ENCODE measurements at places on chromosomes 12 and 14.

DNA sequence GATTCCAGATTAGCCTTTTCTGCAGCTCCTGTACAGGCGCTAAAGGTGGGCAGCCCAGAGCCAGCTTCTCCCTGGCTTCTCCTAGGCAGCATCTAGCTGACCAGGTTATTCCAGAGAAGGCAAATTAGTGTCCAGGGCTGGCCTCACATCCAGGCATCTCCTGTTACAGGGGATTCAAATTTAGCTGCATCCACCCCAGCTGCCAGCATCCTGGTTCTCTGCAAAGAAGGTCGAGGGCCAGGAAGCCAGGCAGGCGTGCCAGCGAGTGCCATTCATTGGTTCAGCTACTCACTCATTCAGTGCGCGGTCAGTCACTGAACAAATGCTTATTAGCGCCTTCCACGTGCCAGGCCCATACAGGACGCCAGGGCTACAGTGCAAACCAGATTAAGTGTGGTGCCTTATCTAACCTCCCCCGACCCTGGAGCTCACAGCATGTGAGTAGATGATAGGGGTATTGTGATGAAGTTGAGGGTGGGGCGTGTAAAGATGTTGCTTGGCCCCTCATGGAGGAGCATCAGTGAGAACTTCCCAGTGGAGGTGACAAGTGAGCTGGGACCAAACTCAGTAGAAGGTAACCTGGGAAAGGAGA, 15.7 kb upstream of the FAM222A start:
- DNase-seq, result no peak

DNA sequence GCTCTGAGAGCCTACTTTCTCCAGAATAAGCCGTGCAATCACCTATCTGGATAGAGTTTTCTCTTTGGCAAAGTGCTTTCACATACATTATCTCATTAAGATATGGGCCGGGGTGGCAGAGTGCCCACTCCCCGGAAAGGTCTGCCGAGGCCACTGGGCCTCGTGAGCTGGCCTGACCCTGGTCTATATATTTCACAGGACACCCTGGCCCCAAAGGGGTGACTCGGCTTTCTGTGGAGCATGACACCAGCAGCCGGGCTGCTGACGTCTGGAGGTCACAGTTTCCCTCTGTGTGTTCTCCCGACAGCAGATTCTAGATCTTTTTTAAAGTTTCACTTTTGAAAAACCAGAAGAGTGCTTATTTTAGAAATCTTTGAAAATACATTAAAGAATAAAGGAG, 27.9 kb upstream of the ATP2A2 start:
- DNase-seq, result no peak

GRCh38 chr14:51168215-51168613, 71.8 kb upstream of the TMX1 start:
- no peak for DNase-seq

GRCh38 chr14:100303179-100303578, 3.1 kb downstream of the SLC25A29 start:
- no peak for DNase-seq

- DNase-seq, result peak; percentile 69
Measured at GRCh38 chr12:122886851-122887818, 8.8 kb downstream of the VPS37B start.

- no peak for DNase-seq
Measured at GRCh38 chr12:40569626-40570179, 122.5 kb upstream of the CNTN1 start.

- DNase-seq, result no peak
Measured at GRCh38 chr14:36223558-36223957, 47.0 kb upstream of the PTCSC3 start.

DNA sequence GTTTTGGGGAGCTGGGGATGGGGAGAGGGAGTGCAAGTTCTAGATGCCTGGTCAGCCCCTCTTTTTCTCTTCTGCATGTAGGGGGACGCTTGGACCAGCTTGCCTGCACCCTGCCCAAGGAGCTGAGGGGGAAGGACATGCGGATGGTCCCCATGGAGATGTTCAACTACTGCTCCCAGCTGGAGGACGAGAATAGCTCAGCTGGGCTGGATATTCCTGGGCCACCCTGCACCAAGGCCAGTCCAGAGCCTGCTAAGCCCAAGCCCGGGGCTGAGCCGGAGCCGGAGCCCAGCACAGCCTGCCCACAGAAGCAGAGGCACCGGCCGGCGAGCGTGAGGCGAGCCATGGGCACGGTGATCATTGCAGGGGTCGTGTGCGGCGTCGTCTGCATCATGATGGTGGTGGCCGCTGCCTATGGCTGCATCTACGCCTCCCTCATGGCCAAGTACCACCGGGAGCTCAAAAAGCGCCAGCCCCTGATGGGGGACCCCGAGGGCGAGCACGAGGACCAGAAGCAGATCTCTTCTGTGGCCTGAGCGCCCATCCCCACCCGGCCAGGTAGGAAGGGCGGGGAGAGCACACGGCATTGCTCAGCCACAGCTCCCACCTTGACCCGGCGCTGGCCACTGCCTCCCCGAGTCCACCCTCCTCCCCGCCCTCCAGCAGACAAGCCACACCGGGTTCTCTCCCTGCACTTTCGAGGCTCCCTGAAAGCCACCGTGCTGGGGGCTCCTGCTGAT, 14.0 kb downstream of the LRTM2 start:
- no peak for DNase-seq

DNA sequence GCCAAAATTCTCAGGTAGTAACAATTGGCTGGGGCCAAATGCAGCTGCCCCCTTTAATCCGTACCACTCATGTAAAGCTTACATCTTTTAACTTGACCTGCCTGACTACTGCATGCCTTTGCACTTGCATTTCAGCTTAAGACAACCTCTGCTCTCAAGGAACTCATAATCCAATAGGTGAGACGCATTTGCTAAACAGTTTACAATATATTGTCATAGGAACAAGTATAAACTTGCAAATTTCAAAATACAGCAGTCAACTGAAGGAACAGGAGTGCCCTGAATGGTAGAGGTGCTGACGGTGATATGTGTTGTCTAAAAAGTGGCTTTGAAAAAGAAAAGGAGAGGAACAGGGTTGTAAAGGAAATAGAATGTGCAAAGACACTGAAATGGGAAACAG, 3.6 kb upstream of the BRMS1L start:
- DNase-seq, result no peak

GRCh38 chr12:112837629-112838197, 46.2 kb downstream of the RPH3A start:
- DNase-seq, result no peak

GRCh38 chr12:119808441-119808840, 68.7 kb downstream of the CIT start:
- DNase-seq, result no peak

GRCh38 chr14:74599946-74600345, 12.1 kb downstream of the LTBP2 start:
- no peak for DNase-seq

GRCh38 chr12:59895166-59895775, 299.4 kb downstream of the SLC16A7 start:
- DNase-seq, result no peak

DNA sequence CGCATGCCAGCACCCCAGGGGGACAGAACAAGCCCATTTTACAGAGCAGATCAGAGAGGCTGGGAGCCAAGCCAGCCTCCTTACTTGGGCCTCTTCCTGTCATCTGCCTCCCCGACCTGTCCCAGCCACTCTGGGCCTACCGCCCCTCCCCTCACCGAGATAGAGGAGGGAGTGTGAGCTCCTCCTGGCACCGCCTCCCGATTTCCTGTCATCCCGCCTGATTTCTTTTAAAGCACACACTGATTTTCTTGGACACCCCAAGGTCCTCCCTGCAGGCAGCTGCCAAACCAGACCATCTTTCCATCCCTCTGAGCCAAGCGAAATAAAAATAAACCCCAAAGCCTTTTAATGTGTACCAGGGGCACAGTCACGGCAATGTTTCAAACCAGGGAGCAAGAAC, 108.4 kb downstream of the RFLNA start:
- DNase-seq, result no peak

GRCh38 chr12:38905480-38906351, at the start of gene CPNE8:
Gene CPNE8 (minus strand): TSS chr12:38905591. CDS start chr12:38905534, 57 bp downstream.
- DNase-seq, result peak; percentile 14

GRCh38 chr12:30964896-30965612, 38.5 kb downstream of the TSPAN11 start:
- DNase-seq, result no peak

GRCh38 chr12:58365087-58365390, 423.7 kb downstream of the ATP23 start:
- DNase-seq, result no peak

DNA sequence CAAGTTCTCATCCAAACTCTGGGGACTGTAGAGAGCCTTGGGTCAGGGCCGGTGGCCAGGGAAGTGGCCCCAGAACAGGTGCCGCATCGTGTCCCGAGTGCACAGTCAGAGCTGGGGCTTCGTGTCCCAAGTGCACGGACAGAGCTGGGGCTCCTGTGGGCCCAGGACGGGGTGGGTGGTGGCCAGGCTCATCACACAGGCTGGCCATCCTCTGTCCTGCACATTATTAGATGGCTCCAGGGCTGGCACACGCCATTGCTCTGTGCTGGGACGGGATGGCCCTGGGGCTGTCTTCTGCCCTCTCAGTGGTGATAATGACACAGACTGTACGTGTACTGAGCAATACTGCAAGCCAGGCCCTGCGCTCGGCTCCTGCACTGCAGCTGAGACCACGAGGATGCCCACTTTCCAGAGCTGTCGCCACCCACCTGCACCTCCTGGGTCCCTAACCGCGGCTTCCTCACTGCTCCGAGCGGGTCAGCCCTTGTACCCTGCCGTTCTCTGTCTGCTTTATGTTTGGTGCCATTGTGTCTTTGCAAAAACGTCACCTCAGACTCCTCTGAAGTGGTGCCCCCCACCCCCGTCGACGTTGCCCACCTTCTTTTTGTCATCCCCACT, 1.9 kb downstream of the FBRSL1 start:
- no peak for DNase-seq

GRCh38 chr12:48193623-48194022, 9.5 kb downstream of the OR10AD1 start:
- no peak for DNase-seq

GRCh38 chr12:111803038-111803626, 36.4 kb downstream of the ALDH2 start:
- no peak for DNase-seq

DNA sequence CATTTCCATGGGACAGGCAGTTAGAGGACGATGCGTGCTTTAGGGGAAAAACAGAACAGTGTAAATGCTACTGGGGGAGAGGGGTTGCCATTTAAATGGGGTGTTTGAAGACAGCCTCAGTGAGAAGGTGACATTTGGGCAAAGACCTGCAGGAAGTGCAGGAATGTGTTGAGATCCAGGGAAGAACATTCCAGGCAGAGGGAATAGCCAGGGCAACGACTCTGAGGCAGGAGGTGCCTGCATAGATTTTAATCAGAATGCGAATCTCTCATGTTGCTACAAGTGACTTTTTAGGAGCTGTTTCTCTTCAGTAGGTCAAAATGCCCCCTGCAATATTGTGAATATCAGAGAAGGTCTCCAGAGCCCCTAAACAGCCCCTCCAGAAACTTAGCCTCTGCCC, 7.6 kb upstream of the SCARB1 start:
- DNase-seq, result no peak

DNA sequence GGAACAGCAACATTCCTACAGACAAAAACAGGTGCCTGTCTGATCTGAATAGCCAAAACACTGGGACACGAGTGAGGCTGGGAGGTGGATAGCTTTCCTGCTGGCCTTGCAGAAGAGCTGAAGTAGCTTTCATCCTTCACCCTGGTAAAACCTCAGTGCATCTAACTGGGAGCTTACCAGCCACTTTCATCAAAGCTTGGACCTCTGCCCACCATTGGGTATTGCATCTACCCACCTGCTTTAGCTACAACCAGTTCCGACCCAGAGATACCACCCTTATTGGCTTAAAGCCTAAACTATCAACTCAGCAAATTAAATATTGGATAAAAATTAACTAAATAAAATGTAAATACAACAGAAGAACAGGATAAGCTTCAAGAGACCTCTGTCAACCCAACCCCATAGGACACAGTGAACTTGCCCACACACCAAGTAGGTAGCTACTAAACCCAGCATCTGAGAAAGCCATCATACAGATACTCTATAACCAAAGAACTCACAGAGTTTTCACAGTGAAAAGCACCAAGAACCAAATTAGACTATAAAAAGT, 866.3 kb downstream of the FSCB start:
- no peak for DNase-seq

GRCh38 chr12:130281153-130281799, 56.4 kb upstream of the PIWIL1 start:
- peak; percentile 4 for DNase-seq

DNA sequence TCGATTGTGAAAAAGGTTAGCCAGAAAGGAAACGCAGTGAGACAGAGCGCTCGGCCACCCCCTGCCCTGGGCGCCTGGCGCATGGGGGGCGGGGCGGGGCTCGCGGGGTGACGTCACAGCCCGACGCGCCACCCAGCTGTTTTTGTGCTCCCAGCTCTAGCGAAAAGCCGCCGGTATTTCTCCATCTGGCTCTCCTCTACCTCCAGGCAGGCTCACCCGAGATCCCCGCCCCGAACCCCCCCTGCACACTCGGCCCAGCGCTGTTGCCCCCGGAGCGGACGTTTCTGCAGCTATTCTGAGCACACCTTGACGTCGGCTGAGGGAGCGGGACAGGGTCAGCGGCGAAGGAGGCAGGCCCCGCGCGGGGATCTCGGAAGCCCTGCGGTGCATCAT, at the start of gene GABARAPL1:
Gene GABARAPL1 (plus strand): TSS at position 139 of the 393 bp plus-strand sequence. CDS start 253 bp downstream, at position 392.
- peak; percentile 88 for DNase-seq

- peak; percentile 29 for DNase-seq
Measured at GRCh38 chr12:125071456-125071855, 6.2 kb downstream of the AACS start.

DNA sequence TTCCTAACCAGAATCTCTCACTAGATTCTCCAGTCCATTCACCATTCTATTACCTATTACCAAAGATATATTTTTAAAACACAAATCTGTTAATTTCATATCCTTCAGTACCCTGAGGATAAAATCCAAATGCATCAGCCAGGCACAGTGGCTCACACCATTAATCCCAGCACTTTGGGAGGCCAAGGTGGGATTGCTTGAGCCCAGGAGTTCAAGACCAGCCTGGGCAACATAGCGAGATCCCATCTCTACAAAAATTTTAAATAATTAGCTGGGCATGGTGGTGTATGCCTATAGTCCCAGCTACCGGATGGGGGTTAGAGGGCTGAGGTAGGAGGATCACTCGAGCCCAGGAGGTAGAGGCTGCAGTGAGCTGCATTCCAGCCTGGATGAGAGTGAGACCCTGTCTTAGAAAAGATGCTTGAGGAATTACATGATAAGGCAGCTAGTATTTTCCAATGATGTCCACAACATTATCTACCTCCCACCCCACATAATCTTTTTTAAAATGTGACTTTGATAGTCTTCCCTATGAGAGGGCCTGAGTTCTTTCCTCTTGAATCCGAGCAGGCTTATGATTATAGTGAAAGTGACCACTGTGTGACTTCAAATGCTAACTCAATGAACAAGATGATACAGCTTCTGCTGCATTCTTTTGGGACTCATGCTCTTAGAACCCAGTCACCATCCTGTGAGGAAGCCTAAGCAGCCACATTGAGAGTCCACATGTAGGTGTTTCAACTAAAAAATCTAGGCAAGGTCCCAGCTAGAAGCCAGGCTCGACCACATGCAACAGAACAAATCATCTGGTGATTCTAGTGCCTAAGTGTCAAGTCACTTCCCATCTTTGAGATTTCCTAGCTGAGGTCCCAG, 18.0 kb downstream of the HECTD1 start:
- DNase-seq, result no peak

GRCh38 chr12:103401421-103401820, 94.3 kb downstream of the C12orf42 start:
- no peak for DNase-seq

All from germinal center (tissue), 1 donor.